Naive thymus-derived CD4-positive, alpha-beta T cell (primary cell): ENCODE measurements at places on chromosomes 3 and 15. TPM values are rescaled to one million over a fixed set of nuclear protein-coding genes. Genes with fewer than 3 reads are reported as not detected.

The RHCG gene
- not detected for total RNA-seq

DNA sequence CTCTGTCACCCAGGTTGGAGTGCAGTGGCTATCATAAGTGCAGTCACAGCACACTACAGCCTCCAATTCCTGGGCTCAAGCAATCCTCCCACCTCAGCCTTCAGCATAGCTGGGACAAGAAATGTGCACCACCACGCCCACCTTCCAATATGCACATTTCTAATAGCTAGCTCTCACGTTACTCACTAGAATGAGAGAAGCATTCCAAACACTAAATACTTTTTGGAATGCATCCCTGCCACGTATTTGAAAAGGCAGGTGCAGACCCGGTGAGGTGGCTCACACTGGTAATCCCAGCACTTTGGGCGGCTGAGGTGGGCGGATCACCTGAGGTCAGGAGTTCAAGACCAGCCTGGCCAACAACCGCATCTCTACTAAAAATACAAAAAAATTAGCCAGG is 7.6 kb upstream of the TCF12 start:
- DNase-seq: no peak

DNA sequence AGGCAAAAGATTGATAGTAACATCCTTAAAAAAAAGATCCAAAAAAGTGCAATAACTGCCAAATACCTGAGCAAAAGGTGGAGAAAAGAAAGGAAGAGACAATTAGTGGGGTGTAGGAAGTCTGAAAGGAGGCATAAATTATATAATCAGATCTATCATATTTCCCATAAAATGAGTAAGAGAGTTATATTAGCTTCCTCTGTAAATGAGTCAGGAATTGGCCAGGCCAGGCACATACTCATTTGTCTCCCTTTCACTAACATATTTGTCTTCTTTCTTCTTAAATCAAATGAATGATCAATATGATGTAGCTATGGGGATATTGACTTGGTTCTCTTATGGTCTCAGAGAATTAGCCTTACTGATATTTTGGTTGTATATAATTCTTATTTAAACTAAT is 292.3 kb upstream of the CADM2 start:
- no peak for DNase-seq

The FXR1 gene
- 124 and 128 TPM in 2 replicates for total RNA-seq

DNA sequence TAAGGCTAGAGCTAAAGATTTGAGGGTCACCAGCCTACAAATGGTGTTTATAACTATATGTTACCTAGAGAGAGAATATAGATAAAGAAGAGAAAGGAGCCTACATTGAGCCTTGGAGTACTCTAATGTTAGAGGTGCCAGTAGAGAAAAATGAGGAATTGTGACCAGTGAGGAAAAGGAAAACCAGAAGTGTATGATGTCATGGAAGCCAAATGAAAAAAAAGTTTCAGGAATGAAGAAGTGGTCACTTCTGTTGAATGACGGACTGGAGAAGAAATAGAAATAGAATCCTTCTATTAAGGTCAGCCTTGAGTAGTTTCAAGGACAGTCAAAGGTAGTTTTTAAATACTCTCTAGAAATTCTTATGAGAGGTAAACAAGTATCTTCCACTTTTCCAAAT is 51.2 kb upstream of the MLF1 start:
- DNase-seq: no peak

DNA sequence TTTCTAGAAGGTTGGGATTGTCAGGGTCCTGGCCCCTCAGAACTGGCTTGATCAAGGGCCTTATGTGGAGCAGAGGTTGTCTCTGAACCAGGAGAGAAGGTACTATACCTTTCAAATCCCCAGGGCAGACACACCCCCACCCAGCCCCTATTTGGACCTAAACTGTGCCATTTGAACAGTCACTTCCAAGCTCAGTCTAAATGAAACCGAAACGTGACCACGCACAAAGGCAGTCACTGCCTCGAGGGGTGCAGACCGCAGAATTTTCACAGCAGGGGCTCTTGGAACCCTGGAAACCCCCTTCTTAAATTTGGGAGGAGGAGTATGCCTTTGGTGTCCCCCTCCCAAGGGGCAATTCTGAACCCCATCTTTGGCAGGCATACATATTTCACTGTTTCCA is 53.7 kb downstream of the GRIP2 start:
- no peak for DNase-seq

DNA sequence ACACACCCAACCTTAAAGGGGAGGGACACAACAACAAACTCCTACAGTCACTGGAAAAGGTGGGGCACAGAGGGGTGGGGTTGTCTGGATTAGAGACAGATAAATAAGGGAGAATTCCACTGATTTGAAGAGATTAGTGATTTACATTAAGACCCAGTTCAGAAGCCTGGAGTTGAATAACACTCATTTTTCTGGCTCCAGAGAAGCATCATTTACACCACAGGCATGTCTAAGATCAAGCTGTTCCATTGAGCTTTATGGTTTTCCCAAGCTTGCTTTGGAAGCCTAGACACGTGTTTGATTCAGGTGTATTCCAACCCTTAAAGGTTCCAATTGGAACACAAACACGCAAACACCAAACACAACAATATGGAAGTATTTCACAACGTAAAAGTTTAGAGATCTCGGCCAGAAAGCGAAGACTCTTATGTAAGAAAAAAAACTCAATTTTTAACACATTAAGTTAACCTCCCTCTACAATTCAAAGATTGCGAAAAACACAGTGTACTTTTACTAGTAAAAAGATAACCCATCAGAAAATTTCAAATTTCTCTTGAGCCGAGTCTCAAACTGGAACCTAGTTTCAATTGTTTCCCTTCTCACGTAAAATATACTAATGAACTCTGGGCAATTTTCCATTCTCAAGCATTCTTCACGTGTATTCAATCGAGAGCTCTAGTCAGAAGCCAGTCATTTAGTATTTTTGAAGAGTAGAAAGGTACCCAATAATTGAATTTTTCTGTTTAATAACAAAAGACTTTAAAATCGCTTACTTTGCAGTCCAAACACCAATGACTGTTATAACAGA is 2.1 kb downstream of the TRA2B start:
- DNase-seq: no peak

The PCSK6 gene
- total RNA-seq: not detected

- no peak for DNase-seq
Measured at GRCh38 chr3:185926445-185926844, 11.4 kb downstream of the TRA2B start.

- no peak for DNase-seq
Measured at GRCh38 chr3:44173263-44173662, 68.4 kb upstream of the TOPAZ1 start.

The ARL13B gene
- total RNA-seq: 7.0 TPM

- DNase-seq: peak; percentile 56
Measured at GRCh38 chr15:101641129-101641764, 10.9 kb downstream of the TM2D3 start.

DNA sequence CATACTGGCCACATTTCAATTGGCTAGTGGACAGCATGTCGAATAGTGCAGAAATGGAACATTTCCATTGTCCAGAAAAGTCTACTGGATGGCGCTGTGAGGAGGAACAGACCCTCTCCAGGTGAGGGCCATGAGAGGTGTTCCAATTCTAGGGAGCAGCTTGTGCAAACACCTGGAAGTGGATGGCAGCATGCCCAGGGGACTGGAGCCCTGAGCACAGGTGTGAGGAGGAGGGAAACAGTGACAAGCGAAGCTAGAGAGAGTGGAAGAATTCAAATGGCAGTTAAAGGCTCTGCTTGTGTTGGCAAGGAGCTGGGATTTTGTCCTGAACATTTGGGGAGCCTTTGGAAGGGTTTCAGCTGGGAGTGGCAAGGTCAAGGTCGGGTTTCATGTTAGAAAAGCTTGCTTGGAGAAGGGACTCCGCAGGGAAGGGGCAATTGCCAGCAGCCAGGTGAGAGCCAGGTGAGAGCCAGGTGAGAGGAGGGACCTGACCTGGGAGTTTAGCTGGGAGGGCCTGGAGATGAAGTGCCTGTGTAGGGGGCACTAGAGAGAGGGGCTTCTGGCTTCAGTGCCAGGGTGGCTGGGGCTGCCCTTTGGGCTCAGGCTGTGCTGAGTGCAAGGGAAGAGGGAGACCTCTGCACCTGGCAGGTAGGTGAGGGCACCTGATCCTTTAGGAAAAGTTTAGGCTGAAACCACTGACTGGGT is 93.8 kb downstream of the LINGO1 start:
- no peak for DNase-seq

The RPL14 gene
- 2,803 TPM for total RNA-seq

The MOBP gene
- total RNA-seq: not detected

The GPR160 gene
- total RNA-seq: 44.3 TPM

DNA sequence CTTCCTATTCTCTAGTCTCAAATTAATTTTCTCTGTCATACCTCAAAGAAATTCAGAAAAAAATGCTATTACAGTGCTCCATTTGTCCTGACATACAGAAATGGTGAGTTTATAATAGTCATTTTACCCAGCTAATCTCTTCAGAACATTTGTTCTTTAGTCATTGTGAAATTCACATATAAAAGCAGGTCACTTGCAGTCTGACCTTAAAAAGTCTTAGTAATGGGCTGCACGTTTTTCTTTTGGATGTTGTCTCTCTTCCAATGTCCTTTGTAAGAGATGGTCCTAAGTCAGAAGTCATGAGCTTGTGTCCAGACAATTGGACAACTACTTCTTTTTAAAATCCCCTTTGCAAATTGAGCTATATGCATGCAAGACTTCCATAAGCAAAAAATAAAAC is 17.0 kb upstream of the IL1RAP start:
- no peak for DNase-seq

The GRK7 gene
- 0.15 TPM in 1 of 2 replicates, not detected in the other for total RNA-seq

GRCh38 chr15:36358523-36358922 is 220.9 kb upstream of the CDIN1 start:
- no peak for DNase-seq

DNA sequence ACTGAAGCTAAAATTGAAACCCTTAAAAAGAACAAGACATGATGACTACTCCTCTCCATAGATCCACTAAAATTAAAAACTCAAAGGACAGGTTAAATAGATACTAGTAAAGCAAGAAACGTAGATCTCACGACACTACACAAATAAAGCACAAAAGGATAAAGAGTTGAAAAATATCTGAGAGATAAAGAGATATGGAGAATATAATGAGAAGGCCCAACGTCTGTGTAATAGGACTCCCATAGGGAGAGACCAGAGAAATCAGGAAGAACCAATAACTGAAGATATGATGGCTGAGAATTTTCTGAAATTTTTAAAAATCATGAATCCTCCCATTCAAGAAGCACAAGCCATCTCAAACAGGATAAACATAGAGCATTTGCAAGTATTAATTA is 45.6 kb upstream of the PRICKLE2 start:
- DNase-seq: no peak

GRCh38 chr3:152269056-152269830 is 514 bp downstream of the MBNL1 start:
- DNase-seq: peak; percentile 84

The HEG1 gene
- 20.0 TPM for total RNA-seq

The GOLGA6L22 gene
- not detected for total RNA-seq

The ZNF774 gene
- total RNA-seq: 1.2 and 2.0 TPM in 2 replicates

DNA sequence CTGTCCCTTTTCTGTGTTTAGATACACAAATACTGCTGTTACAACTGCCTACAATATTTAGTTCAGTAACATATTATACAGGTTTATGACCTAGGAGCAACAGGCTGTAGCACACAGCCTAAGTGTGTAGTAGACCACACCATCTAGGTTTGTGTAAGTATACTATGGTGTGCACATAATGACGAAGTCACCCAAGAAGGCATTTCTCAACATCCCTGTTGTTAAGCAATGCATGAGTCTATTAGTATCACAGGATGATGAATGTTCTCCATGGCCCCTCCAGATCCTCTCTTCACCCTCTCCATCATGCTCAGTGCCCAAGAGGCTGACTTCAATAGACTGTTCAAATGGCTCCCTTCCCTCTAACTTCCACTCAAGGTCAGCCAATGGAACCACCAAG is 14.6 kb upstream of the SEC62 start:
- DNase-seq: no peak

The CDV3 gene
- 192 TPM for total RNA-seq

The ATP13A5 gene
- total RNA-seq: not detected

DNA sequence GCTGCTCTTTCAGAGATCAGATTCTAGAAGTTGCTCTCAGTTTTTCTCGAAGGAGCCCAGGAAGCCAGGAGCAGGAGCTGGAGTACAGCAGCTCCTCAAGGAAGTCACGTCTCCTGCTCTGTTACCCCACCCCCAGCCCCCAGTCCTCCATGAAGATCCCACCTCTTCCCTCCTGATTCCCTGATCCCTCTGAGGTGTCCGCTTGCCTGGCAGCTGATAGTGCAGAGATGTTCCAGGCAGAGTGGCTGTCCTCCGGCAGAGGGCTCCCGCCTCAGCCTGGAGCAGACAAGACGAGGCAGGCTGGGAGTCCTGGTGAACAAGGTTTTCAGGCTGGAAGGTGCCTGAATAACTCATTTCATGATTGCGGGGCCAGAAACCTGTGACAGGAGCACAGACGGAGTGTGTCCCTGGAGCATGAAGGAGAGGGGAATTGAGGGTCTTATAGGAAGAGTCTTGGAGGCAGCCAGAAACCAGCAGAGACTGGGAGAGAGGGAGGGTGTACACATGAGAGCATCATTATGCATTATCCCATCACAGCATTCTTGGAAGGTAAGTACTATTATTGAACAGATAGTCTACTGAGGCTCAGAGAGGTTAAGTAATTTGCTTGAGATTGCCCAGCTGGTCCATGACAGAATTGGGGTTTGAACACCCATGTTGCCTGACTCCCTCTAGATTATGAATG is 1.2 kb downstream of the HRH1 start:
- DNase-seq: no peak

DNA sequence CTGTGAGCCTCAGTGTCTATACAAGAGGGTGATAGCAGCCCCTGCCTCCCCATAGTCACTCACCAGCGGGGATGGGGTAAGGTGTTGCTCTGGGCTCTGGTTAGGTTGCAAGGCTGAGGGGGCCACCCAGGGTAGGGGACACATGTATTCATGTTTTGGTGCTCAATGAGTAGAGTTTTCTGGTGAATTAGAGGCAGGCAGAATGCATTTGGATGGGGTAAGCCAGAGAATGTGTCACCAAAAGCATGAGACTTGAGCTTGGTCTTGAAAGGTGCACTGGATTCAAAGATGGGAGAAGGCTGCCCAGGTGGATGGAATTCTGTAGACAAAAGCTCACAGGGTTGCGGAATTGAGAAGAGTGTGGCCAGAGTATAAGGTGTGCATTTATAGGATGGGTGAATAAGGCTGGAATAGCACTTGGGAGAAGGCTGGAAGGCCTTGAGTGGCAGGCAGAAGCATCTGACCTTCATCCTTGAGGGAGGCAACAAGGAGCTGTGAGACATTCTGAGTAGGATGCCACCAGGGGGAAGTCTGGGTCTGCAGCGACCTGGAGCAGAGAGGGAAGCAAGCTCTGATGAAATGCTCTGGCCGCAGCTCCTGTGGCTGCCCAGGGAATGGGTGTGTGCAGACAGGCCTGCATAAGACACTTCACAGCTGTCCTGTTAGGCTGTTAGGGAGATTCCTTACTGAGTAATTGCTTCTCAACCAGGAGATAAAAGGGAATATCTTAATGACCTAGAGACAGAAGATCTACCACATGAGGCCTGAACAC is 149.6 kb downstream of the CHDH start:
- no peak for DNase-seq

GRCh38 chr15:94792196-94792595 is 560.8 kb downstream of the MCTP2 start:
- DNase-seq: no peak
